B cell (primary cell): ENCODE measurements at places on chromosomes 7 and 10. TPM values are rescaled to one million over a fixed set of nuclear protein-coding genes. Genes with fewer than 3 reads are reported as not detected.

GIMAP1 gene
- polyA plus RNA-seq = 0.63 and 0.68 TPM in 2 replicates

GHRHR gene
- not detected in 2 replicates for polyA plus RNA-seq

TMEM178B gene
- 0.28 TPM in 1 of 2 replicates, not detected in the other for polyA plus RNA-seq

GALNT17 gene
- not detected in 2 replicates for polyA plus RNA-seq

HOXA1 gene
- polyA plus RNA-seq = 0.07 and 0.13 TPM in 2 replicates

TMEM120A gene
- 37.9 and 39.0 TPM in 2 replicates for polyA plus RNA-seq

TRPV5 gene
- polyA plus RNA-seq = 0.03 TPM in 1 of 2 replicates, not detected in the other

A1CF gene
- polyA plus RNA-seq = not detected in 2 replicates

CCL26 gene
- polyA plus RNA-seq = not detected in 2 replicates

PVRIG gene
- 6.7 and 16.2 TPM in 2 replicates for polyA plus RNA-seq

MRLN gene
- polyA plus RNA-seq = not detected in 2 replicates

FEZF1 gene
- polyA plus RNA-seq = not detected in 2 replicates

PDAP1 gene
- polyA plus RNA-seq = 19.2 and 51.5 TPM in 2 replicates

ADAM12 gene
- 0.01 and 0.04 TPM in 2 replicates for polyA plus RNA-seq

NODAL gene
- polyA plus RNA-seq = 0.06 and 0.07 TPM in 2 replicates

FFAR4 gene
- polyA plus RNA-seq = not detected in 2 replicates

STEAP1B gene
- polyA plus RNA-seq = 24.7 and 26.8 TPM in 2 replicates

CALML5 gene
- polyA plus RNA-seq = not detected in 2 replicates

SCIN gene
- 0.25 and 0.97 TPM in 2 replicates for polyA plus RNA-seq
